ENCODE measurements at places on chromosomes 4 and X.

DNA sequence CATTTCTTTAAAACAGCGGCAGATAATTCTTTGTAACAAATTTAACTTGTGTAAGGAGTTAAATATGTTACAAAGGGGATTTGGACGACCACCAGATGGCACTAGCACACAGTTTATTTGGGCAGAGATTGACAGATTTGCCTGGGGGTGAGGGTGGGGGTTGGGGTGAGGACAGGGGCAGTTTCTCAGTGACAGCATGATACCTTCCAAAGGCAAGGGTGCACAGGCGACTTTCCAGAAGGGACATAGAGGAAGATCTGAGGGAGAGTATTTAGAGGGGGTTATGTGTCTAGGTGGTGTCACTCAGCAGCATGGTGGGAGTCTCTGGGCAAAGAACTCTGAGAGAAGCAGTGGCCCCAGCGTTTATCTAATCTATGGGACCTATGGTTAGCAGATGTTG lies 9.6 kb upstream of the TMA16 start:
- peak; percentile 43 for DNase-seq

DNA sequence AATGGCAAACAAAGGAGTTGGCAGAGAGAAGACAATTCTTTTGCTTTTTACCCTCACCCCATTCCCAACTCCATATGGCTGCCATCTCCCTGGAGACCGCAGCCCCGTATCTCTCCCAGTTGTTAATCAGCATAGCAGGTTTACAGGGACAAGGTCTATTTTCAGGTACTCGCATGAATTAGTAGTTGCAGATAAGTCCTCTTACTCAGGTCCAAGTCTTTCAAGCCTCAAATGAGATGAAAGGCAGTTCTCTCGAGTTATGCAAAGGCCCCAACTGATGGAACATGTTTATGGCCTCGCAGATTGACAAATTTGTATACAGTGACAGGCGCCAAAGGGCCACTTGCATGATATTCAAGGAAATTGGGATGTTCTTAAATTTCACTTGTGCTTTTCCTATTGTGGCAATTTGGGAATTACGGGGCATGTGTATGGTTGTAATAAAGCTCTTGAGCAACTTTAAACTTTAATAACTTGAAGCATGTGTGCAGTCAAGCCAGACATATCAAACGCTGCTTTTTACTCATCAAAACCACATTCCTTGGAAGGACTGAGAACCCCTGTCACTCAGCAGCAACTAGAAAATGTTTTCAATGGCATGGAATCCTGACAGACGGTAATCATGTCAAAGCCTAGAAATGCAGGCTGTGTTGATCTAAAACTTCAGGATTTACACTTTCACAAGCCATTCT lies 45.1 kb downstream of the KDR start:
- DNase-seq = no peak

GRCh38 chr4:152278172-152278504 lies 257.8 kb downstream of the FBXW7 start:
- no peak for DNase-seq

DNA sequence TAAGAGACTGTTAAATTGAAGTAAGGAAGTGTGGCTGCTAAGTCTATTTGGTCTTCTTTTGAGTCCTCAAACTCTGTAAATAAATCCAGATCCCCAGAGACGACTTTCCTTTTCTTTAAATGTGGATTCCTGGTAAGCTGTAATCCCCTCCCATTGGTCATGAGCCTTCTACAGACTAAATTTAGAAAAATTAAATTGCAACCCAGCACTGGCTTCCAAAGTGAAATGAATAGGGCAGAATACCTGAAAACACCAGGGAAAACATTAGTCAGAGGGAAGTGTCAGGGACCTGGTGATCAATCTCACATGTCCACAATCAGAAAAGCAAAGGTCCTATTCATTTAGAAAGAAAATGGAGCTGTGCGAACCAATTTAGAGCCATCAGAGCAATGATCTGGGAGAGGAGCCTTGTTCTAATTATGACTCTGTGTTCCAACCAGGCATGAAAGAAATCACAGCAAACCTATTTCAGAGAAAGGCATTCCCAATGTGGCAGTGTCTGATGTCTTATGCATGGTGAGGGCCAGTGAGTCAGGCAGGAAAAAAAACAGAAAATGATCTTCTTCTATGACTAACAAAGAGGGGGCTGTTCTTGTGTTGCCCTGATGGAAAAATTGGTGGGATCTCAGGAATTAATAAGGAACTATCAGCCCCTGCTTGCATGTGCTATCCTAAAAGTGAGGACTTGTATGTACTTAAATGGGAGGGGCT lies 19.8 kb upstream of the CCDC149 start:
- DNase-seq = no peak

GRCh38 chr4:8920969-8921368 lies 49.3 kb upstream of the HMX1 start:
- peak; percentile 12 for DNase-seq

DNA sequence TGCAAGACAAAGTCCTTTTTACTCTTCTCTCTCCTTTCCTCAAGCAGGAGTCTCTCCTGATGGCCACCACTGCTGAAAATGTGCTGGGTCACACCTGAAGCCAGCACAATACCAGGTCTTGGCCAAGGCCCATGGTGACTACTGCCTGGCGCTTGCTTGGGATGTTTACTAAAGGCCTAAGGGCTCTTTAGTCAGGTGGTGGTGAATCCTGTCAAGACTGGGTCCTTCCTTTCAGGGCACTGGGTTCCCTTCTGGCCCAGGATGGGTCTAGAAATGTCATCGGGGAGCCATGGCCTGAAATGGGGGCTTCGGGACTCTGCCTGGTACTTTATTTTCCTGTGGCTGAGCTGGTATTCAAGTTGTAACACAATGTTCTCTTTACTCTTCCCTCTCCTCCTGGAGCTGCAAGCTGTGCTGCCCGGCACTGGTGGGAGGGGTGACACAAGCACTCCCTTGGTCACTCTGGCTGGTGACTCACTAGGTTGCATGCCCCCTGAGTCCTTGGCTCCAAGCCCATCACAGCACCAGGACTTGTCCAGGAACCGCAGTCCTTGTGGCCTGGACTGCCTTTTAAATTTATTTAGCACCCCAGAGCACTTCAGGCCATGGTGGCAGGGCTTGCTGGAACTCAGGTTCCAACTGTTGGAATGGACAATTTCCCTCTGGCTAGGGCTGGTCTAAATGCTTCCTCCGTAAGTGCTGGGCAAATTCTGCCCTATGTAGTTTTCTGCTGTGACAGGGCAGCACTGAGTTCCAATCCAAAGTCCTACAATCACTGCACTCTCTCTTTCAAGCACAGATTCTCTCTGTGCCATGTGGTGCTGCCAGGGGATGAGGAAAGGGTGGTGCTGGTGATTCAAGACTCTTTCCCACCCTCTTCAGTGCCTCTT lies 11.3 kb downstream of the ARL13A start:
- no peak for DNase-seq

GRCh38 chrX:152869972-152870371 lies 27.9 kb upstream of the ZNF185 start:
- no peak for DNase-seq

DNA sequence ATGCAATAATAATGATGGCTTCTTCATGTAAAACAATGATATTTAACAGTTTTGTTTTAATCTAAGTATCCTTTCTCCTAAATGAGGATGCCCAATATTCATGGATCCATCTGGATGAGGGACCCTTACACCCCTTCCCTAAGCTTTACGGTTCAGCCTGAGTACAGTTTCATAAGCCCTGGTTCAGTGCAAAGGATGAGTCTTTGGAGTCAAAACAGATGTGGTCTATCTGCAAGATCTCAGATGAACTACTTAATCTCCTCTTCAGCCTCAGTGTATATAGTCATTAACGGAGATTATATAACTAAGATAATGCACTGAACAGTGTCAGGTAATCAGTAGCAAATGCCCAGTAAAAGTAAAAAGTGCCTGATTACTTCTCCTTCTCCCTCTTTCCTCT lies 22.1 kb downstream of the ANXA5 start:
- no peak for DNase-seq

DNA sequence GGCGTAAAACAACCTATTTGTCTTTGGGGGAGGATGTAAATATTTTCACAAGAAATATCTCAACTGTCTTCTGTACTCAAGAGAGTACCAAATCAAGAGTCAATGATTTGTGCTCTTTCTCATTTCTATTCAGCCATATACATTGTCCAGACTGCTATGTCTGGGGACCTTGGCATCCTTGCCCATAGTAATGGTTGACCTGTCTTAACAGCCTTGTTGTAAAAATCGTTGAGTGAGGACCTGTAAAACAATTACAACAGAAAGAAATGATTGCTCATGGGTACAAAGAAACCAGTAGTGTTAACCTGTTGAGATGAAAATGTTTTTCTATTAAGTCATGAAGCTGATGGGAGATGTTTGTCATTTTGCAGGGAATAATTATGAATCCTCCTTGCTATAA lies 56.6 kb downstream of the LNX1 start:
- DNase-seq = no peak

GRCh38 chr4:12689457-12689856 lies 794.7 kb downstream of the RAB28 start:
- DNase-seq = no peak

GRCh38 chr4:150002561-150002960 lies 75.7 kb upstream of the DCLK2 start:
- DNase-seq = no peak

GRCh38 chr4:7779432-7779768 lies 160.3 kb downstream of the AFAP1 start:
- no peak for DNase-seq

DNA sequence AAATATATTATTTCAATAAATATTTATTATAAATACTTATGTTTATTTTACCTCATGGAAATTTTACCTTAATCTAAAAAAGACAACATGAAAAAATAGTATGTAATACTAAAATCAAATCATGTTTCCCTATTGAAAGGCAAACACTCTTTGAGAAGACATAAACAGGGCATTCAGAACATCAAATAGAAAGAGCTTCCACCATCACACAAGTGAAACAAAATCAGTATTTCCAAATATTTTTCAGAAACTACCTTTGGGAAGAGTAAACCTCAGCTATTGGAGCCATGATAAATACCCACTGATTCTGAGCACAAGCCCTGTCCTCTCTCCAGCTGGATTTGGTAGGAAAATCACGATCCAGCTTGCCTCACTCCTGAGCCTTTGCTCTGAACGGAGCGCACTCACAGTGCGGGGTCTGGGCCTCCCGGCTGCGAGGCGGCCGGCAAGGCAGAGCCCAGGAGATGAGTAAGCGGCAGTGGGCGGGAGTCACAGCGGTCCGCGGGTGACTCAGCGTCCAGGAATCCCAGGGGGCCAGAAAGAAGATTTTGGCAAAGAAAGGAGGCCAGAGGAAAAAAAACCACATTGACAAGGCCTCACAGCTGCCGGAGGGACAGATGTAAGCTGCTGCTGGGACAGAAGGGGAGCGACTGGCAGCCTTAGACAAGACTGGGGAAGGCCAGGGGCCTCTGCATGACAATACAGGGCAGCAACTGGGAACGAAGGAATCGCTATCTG lies 14.7 kb upstream of the ANXA5 start:
- peak; percentile 59 for DNase-seq

DNA sequence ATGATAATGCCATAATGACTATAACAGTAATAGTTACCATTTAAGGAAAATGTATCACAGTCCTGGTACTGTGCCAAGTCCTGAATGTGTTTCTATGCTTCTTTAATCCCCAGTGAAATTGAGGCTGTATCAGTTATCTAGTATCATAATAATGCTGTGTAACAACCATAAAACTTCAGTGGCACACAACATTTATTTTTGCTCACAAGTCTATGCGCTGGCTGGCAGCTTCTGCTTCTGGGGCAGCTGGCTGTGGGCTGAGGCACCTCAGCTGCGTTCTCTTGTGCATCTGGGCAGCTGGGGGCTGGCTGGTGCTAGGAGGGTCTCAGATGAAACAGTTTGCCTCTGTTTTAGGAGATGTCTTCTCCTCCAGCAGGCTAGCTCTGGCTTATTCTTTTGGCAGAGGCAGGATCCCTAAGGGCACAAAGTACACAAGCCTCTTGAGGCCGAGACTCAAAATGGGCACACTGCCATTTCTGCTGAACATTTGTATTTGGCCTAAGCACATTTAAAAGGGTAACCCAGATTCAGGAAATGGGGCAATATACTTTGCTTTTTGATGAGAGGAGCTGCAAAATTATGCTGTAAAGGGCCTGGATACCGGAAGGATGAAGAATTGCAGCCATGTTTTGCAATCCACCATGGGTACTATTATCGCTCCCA lies 62.6 kb upstream of the DHX15 start:
- no peak for DNase-seq

DNA sequence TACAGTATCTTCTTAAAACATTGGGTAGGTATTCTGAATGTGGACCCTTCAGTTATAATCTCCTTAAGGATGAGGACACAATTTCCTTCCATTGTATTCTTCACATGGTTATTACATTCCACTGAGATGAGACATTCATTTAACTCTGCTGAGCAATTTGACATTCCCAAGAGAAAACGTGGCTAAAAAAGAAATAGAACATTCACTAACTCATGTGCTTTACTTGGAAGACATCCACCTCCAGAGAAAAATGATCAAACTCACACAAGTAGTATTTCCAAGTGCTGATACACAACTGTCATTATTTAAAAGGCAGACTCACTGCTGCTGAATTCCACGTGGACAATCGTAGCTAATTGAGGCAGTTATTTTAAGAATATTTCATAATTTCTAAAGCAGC lies 227.9 kb upstream of the ANKRD50 start:
- no peak for DNase-seq

GRCh38 chr4:184357165-184357564 lies 117.2 kb downstream of the IRF2 start:
- no peak for DNase-seq

DNA sequence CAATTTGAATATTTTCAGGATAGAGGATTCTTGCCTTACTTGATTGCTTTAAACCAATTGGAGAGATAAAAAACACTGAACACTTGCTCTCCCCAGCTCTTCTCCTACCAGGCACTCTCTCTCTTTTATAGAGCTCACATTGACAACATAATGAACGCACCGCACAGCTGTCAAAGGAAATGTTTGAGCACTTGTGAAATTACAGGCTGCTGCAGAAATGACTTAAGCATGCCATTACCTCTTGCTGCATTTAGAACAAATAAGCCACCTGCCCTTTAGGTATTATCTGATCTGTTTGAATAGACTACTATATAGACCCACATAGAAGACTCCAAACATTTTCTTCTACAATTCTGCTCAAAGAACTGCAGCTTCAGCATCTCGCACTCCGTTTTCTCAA lies 227.7 kb downstream of the C4orf33 start:
- DNase-seq = no peak

DNA sequence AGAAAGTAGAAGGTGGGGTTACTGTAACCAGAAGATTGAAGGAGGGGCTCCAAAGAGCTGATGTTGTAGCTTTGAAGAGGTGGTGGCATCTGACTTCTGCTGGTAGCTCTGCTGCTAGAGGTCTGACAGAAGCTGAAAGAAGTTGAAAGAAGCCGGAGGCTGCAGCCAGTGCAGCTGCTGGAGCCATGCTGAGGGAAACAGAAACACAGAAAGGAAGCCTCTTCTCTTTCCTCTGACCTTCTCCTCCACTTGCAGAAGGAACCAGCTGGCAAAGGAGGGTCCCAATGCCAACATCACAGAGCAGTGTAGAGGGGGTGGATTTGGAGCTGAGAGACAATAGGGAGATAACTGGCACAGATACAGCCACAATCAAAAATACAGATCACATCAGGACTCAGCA lies 89.3 kb upstream of the HHIP start:
- DNase-seq = no peak
